ENCODE measurements at places on chromosomes 12 and 14. TPM values are rescaled to one million over a fixed set of nuclear protein-coding genes. Genes with fewer than 3 reads are reported as not detected.

GRCh38 chr14:42429401-42429800 lies 822.7 kb downstream of the LRFN5 start:
- no peaks in the 10 kb centered on the region for H3K27me3 ChIP-seq
- H3K27ac ChIP-seq: no peak overlapping the region
- DNase-seq: no peak
- no peaks in the 10 kb centered on the region for H3K36me3 ChIP-seq
- H3K4me1 ChIP-seq: no peaks in the 10 kb centered on the region

DNA sequence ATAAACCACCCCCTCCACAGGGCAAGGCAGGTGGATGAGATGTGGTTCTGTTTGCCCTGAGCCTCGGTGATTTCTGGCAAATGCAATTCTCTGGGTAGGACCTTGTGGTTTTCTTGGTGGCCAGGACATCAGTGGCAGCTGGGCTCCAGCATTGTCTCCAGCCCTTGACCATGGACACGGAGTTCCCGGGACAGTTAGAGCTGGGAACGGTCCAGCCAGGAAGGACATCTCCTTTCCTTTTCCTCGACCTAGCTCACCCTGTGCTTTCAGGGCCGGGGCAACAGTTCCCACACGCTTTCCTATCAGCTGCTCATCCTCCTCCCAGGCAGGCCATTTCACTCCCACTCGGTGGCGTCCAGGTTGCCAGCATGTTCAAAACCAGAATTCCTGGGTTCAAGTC lies 9.2 kb downstream of the SERPINA4 start:
- DNase-seq: no peak
- no peaks in the 10 kb centered on the region for H3K27me3 ChIP-seq
- no peak overlapping the region for H3K4me3 ChIP-seq
- no peaks in the 10 kb centered on the region for H3K4me1 ChIP-seq

The CFAP54 gene
- 0.44 TPM for total RNA-seq

DNA sequence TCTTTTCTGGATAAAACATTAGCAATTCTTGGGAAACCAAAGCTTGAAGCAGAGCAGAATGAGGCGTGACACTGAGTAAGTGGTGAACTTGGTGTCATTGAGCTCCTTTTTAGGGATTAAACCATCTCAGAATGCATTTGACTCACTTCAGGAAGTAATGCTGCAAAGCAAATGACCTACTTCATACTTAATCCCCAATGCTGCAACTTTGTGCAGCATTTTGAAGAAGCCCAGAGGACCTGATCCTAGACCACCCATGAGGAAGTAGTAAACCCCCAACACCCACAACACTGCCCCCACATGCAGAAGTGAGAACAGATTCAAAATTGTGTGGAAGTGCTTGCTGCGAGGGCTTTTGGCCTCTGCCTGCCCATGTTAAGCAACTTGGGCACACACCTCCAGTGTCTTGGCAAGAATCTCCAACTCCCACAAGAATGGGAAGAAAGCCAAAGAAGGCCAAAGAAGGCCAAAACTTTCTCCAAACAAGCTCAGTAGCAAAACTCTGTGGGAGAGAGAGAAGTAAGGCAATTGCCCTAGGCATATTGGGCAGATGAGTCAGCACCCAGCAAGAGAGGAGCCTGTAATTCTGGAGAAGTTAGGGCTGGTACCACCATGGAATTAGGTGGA lies 69.2 kb upstream of the ETV6 start:
- no peak overlapping the region for H3K27ac ChIP-seq
- peaks cover 5% of the 10 kb centered on the region for H3K27me3 ChIP-seq
- no peak overlapping the region for H3K4me3 ChIP-seq
- no peak for DNase-seq
- no peaks in the 10 kb centered on the region for H3K36me3 ChIP-seq
- H3K4me1 ChIP-seq: peaks cover 22% of the 10 kb centered on the region

DNA sequence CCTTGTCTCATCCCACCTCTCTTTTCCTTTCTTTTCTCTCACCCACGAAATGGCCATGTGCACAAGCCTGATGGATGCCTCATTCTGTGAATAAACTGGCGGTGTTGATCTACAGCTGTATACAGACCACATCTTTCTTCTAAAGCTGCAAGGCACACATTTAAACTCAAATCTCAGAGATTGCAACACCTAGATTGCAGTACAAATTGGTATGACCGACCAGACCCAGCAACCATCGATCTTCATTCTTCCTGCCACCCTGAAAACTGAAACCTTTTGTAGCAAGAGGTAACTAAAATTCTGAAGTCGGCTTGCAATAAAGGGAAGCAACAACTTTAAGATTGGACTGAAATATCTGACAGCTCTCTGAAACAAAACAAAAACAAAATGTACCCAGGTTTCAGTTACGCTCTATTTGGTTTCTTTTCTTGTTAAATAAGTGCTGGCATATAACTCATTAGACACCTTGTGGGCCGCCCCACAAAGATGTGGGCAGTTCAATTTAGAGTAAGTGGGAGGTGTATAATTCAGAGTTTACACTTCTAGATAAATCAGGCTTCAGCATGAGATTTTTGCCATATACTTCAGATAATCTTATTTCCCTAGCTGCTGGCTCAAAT lies 390.0 kb upstream of the NOVA1 start:
- no peaks in the 10 kb centered on the region for H3K27me3 ChIP-seq
- H3K4me1 ChIP-seq: no peaks in the 10 kb centered on the region
- no peak overlapping the region for H3K27ac ChIP-seq
- H3K4me3 ChIP-seq: no peak overlapping the region
- DNase-seq: no peak

- no peak overlapping the region for H3K27ac ChIP-seq
- H3K4me3 ChIP-seq: no peak overlapping the region
- no peak for DNase-seq
- H3K36me3 ChIP-seq: no peaks in the 10 kb centered on the region
These were observed 2.0 kb upstream of the SIX1 start for GRCh38 chr14:60651086-60651795.

GRCh38 chr14:94470311-94470710 lies 5.7 kb downstream of the SERPINA9 start:
- H3K4me1 ChIP-seq: no peaks in the 10 kb centered on the region
- DNase-seq: no peak
- no peak overlapping the region for H3K4me3 ChIP-seq
- no peaks in the 10 kb centered on the region for H3K36me3 ChIP-seq
